ENCODE measurements at places on chromosomes 6 and 20.

GRCh38 chr6:44226368-44227147, 3.2 kb downstream of the SLC29A1 start:
- DNase-seq, result no peak

DNA sequence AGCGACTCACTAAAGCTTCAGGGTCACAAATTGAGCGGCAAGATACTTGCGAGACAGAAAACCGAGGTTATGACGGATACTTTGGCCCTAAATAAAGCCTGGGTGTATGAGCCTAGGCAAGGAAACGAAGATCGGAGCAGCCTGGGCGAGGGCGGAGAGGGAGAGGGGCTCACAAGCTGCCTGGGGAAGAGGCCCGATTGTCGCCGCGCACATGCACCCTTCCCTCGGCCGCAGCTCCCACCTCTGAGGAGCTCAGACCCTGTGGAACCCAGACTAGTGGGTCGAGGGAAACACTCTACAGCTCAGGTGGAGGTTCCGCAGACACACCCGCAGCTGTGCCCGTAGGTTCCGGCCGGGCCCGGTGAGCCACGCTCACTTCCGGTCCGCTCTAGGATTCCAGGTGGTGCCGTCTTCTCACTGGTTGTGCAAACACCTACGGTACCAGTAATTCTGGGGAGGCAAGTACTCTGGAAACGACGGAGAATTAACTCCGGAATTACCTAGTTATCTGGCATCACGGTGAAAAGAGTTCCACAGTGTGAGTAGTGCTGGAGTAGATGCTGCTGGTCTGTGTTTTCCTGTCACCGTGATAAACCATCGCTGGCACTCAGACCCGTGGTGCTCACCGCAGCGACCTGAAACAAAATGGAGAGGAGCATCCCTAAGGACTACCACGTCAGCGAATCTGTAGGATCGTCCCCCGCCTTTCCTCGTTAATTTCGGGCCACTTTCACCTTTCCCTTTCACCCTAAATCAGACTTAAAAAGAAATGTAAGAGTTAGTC, 61.5 kb downstream of the GPX5 start:
- DNase-seq, result no peak

GRCh38 chr6:36069573-36069972, 42.0 kb downstream of the MAPK14 start:
- no peak for DNase-seq

GRCh38 chr6:134389658-134390057, 71.7 kb upstream of the SGK1 start:
- DNase-seq, result no peak

- no peak for DNase-seq
These were observed 17.1 kb downstream of the ISM1 start for GRCh38 chr20:13238001-13238653.

GRCh38 chr6:157095569-157095968, 227.8 kb downstream of the TMEM242 start:
- DNase-seq, result no peak

GRCh38 chr6:162463576-162463975, 264.0 kb downstream of the PRKN start:
- DNase-seq, result no peak

DNA sequence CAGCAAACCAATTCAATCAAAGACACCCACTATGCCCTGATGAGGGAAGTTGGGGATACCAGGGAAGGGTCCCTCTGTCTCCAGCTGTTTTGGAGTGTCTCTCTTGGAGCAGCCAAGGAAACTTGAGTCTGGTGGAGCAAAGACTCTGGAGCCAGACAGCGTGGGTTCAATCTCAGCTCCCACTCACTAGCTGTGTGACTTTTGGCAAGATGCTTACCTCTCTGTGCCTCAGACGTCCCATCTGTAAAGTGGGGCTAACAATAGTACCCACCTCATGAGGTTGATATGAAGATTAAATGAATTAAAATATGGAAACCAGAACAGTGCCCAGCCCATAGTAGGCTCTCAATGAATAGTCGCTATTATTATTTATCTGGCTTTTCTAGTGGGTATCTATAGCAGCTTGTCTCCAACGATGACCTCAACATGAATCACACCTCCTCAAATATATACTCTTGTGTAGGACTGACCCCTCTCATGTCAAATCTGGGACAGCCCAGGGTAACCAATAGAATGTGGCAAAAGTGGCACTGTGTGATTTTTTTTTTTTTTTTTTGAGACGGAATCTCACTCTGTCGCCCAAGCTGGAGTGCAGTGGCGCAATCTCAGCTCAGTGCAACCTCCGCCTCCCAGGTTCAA, 99.2 kb upstream of the FOXP4 start:
- no peak for DNase-seq

DNA sequence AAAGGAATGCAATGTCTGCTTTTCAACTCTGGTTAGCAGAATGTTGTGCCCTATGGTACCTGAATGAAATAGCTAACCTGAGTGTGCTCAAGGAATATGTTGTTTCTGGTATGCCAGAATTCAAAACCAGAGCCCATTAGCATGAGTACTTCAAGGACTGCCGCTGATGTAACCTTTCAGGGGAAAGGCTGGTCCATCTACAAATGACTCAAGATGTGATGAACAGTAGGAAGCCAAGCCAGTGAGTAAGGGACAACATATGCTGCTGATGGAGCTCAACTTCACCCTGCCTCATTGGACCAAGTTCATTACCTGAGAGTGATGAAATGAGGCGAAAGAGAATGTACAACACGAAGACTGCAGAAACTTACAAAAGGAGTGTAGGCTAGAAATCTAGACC, 95.7 kb upstream of the BMP2 start:
- DNase-seq, result no peak

DNA sequence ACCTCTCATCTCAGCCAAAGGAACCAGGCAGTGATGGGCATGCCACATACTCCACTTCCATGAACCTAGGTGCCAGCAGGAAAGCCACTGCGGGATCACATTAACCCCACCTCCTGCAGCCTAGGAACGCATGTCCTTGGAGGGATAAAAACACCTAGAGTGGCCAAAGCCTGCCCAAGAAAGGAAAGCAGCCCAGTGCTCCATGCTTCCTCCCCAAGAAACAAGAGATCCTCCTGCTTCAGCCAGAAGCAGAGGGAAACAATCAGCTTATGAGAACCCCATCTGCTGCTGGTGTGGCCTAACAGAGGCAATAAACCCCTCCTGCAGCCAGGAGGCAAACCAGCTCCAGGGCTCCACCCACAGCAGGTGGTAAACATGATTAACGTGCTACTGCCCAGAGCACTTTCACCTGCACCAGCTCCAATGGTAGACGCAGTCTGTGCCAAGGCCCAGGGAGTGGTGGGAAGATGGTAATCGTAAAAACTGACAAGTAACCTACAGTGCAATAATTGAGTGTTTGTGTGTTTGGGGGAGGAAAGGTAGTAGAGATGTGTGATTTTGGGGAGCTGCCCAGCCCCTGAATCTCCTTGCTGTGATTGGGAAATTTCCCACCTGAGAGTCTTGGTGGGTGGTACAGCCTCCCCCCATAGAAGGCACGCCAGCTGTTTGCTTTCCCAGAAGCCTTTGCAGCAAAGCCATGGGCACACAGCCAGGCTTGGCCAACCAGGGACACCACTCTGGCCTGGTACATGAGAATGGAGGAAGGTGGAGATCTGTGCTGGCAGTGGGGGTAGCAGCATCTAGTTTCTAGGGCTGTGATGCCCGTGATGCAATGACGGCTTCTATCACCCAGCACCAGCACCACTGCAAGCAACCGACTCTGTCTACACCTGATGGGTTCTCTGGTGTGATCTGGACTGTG, 50.6 kb upstream of the TBC1D7 start:
- DNase-seq, result no peak

- no peak for DNase-seq
These were observed 146.9 kb downstream of the KHDC1L start for GRCh38 chr6:73078333-73078862.

DNA sequence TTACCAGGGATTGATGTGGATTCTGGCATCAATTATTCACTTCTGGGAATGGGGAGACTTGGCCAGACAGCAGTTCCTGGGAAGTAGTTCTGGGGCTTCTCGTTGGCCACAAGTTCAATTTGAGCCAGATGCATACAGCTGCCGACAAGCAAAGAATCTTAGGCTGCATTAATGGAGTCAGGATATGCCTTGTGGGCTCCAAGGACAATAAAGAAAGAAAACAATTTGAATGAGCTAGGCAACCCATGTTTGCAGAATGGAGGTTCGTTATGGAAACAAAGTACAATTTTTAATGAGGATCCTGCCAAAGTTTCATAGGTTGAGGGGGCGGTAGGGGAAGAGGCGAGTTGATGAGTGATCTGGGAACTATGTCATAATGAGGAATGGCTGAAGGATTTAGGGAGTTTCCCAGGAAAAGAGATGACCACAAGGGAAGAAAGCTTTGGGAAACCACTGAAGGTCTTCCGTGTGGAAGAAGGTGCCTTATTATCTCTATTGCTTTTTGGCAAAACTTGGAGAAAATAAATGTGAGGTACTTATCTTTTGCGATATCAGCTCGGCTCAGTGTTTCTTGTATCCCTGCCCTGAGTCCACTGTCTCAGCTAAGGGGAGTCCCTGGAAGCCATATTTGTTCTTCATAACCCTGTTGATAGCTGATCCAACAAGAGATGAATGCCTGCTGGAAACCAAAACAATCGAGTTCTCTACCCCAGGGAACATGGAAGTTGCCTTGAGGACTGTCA, 181.0 kb upstream of the ZNF217 start:
- DNase-seq, result peak; percentile 88

GRCh38 chr6:109105681-109106080, 10.4 kb downstream of the CEP57L1 start:
- no peak for DNase-seq

DNA sequence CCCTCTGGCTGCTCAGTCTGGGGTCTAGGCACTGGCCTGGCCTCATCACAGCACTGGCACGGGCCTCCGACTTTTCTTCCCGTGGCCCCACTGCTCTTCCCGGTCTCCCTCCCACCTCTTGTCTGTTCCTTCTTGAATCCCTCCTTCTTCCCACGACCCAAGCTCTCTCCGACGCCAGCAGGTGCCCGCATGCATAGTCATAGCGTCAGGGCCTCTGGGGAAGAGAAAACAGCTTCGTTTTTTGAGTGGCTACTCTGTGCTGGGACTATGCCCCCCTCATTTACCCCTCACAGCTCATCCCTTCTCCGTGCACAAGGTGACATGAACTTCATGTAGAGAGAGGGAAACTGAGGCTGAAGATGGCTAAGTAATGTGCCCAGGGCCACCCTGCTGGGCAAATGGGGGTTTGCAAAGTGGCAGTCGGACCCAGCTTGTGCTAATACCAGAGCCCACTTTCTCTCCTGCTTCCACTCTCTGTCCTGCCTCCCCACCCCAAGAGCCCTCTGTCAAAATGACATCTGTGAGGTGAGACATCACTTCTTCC, 59.2 kb downstream of the SYNJ2 start:
- no peak for DNase-seq

DNA sequence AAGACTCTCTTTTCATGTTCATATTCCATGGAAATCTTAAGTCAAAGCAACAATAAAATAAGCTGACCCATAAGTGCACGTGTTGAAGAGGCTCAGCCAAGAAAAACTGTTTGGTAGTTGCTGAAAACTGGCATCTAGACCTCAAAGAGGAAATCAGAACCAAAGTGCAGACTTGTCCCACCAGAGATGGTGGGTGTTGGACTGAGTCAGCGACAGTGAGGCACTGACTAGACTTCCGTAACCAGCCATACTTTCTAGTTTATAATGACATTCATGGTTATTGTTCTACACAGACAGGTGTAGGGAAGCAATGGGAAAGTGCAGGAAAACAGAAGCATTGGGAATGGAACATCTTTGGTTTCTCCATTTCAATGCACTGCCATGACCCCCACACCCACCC, 175.7 kb upstream of the AGPAT4 start:
- no peak for DNase-seq

- DNase-seq, result no peak
These were observed 183.2 kb upstream of the TCF21 start for GRCh38 chr6:133705731-133706130.

GRCh38 chr6:105493736-105494135, 90.9 kb upstream of the PREP start:
- no peak for DNase-seq

GRCh38 chr20:45329497-45330319, 18.5 kb downstream of the SDC4 start:
- DNase-seq, result no peak

- no peak for DNase-seq
These were observed 159.3 kb upstream of the JARID2 start for GRCh38 chr6:15086348-15087158.

- DNase-seq, result no peak
These were observed 32.0 kb downstream of the KIF6 start for GRCh38 chr6:39693206-39693605.

- DNase-seq, result no peak
These were observed 36.7 kb upstream of the BMP2 start for GRCh38 chr20:6730672-6731328.

DNA sequence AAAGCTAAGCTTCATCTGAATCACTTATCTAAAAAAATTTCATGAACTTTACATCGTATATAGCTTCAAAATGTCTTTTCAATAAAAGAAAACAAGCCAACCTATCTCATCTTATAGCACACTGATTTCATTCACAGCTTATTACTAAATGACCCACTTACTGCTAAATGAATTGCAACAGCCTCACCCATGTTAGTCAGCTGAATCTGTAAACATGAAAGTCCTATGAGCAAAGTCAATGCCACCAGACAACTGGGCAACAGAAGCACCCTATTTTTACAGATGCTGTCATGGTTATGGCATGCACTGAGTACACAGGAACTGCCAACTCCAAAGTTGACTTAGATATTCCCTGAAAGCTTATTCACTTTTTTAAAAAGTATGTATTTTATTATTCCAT, 41.2 kb upstream of the DST start:
- no peak for DNase-seq

DNA sequence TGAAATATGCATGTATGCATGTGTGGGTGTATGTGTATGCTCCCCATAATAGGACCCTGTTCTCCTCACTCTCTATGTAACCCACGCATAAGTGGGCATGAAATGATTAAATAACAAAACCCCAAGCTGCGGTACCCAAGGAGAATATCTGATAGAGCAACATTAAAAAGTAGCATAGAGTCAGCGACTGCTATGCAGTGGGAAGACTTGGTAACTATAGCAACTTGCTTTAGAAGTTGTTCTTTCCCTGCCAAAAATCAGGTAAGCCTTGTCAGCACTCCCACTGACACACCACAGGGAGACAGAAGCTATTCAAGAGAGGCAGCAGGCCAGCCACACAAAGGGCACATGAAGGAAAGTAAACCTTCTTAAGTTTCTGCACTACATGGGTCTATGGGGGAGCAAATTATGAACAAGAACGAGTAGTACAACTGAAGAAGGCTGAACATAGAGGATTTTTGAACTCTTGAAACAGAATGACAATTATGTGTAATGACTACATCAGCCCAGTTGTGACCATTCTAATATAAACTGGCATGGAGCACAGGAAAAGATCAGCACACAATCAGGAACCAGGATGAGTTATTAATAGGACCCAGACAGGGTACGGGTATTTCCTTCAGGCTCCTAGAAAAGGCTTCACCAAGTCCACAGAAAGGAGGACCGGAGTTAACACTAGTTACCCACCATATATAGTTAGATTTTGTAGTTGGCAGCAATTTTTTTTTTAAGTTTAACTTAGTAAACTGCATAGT, 89.9 kb downstream of the GPR6 start:
- no peak for DNase-seq

DNA sequence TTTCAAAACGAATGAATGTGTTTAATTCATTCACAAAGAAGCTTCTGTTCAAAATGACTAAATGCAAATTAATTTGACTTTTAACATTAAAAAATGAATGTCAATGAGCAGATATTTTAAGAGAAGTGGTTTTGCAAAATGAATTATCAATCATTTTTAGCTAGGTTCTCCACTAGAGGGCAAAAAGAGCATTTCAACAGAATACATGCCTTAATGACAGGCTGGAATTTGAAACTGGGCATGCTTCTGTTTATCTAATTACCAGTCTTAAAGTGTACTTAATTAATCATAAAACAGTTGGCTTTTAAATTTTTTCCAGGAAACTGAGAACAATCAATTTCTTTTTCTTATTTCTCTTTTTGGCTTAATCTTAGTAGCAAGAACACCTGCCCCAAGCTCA, 63.8 kb upstream of the TINAG start:
- DNase-seq, result no peak
